ENCODE measurements at places on chromosomes 5 and 9.

GRCh38 chr9:132214027-132214622 is 52.3 kb downstream of the NTNG2 start:
- DNase-seq = peak; percentile 95

GRCh38 chr5:113145757-113146387 is 169.3 kb downstream of the DCP2 start:
- DNase-seq = no peak

DNA sequence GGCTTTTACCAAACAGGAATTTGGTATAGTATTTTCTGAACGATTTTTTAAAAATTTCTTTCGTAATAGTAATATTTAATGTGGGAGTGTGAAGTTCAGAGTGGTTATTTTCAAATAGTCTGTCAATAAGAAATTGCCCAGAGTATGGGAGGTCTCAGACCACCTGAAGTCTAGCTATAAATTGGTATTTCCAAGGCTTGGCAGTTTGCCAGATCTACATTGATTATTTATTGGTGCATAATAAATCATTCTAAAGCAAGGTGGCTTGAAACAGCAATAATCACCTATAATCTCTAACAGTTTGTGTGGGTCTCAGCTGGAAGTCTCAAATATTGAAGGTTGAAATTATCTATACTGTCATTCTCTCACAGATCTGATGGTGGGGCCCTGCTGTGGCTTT is 118.5 kb downstream of the PRR16 start:
- DNase-seq = no peak

DNA sequence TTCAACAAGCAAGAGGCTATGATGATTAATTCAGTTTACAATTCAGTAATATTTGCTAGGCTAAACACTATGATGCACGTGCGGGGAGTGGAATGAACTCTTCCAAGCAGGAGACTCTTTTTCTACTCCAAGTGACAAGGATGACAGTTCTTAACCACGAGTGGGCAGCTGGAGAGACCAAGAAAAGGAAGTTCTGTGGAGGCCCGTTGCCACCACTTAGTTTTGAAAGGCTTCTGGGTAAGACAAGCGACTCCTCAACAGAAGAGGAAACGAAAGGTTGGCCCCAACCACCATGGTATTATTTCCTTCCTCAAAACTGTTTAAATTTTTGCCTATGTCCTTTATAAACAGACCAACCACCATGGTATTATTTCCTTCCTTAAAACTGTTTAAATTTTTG is 2.8 kb downstream of the DCAF12 start:
- DNase-seq = no peak

DNA sequence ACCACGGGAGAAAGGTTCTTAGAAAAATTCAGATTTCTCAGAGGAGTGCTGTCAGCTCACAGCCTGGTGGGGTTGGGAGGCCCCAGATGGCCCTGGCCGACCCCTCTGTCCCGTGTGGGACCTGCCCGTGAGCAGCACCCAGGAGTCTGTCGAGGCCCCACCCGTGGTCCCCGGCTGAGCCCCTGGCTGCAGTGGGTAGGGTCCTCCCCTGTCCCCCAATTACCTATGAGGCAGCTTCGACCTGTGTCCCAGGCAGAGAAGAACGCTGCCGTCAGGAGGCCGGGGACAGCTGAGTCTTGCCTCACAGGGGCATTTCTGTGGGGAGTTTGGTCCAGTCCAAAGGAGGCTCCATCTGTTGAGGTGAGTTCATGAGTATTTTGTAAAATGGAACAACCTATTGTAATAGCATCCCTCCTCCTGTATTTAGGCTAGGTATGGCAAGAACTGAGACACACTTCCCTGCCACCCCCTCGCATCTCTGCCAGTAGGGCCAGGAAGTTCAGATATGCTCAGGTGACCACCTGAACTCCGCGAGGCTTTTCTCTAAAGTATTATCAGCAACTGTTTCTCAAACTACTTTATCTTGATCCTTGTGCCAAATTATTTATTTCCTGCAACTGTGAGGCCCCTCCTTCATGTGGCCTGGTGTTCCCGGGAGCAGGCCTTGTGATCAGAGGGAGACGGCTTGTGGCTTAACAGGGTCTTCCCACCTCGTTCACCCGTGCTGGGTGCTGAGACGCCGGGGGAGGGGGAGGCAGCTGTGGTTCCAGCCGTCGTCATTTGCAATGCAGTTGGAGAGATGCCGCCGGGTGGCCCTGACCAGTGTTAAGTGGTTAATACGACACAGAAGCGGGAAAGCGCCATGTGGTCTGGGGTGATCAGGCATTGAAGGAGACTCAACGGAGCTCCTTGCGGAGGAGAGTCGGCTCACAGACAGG is 1.7 kb downstream of the AHRR start:
- DNase-seq = no peak

Measured in urothelium cell line (cell line).